Stimulated activated CD4-positive, alpha-beta T cell treated with anti-CD3 and anti-CD28 coated beads, Interleukin-15, amount 100 ng/mL, for 1 hour (primary cell): ENCODE measurements at places on chromosomes 16 and 17.

DNA sequence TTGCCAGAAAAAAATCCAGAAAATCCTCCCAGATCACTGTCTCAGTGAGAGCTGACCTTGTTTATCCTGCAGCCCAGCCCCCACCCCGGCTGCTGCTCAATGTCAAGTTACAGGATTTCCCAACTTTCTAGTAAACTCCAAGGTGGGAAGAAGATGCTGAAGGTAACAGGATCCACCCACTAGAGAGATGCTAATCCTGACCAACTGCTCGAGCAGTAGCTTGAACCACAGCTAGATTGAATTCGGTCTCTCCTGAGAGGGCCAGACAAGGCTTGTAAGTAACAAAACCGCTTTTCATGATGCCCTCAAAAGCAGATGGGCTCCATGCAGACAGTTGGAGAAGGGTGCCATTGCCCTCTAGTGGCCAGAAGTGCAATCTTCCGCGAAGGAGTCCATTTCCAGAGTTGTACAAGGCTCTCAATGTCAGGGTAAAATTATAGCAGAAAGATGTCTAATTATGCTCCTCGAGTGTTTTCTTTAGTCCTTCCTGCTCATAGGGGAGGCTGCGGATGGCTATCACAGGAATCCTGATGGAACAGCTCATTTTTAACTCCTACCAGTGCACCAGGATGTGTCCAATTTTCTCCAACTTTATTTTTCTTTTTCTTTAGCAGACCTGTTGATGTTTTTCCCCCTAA is 3.9 kb downstream of the CDH11 start:
- no peak for DNase-seq

DNA sequence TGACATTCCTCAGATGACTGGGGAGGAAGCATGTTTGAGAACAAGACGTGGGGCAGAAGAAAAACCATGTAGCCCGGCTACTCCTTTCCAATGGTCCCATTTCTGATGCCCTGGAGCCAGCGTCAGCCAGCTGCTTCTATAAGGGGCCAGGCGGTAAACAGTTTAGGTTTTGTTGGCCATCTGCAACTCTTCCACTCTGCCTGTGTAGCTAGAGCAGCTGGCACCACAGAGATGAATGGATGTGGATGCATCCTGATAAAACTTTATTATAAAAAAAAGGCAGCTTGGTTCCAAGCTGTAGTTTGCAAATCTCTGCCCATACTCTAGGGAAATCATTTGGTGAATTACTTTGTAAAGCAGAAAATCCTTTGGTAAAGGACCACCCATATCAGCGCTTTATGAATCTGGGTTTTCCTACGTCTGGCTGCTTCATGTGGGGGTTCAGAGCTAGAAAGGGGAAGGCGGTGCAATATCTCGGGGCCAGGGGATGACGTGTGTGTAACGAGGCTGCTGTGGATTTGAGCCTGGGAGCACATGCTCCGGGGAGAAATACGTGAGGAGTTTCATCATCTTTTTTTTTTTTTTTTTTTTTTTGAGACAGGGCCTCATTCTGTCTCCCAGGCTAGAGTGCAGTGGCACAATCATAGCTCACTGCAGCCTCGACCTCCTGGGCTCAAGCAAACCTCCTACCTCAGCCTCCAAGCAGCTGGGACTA is 3.4 kb upstream of the SRL start:
- no peak for DNase-seq

GRCh38 chr16:89115216-89115861 is 21.7 kb downstream of the ACSF3 start:
- peak; percentile 67 for DNase-seq

DNA sequence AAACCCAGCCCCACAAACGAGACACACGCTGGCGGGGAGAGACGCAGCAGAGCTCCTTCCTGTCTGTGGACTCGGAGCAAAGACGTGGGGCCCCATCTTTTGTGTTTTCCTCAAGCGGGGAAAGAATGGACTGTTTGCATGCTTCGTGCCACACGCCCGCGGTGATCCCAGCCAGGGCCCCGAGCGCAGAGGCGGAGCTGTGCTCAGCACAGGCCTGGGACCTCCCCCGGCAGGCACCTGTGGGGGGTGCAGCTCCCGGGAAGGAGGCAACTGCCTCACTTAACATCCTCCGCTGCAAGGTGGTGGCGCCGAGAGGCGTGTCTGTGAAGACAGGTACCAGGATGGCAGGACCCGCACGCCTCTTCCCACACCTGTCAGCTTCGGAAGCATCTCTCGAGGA is 19.1 kb downstream of the TRARG1 start:
- DNase-seq = peak; percentile 46

DNA sequence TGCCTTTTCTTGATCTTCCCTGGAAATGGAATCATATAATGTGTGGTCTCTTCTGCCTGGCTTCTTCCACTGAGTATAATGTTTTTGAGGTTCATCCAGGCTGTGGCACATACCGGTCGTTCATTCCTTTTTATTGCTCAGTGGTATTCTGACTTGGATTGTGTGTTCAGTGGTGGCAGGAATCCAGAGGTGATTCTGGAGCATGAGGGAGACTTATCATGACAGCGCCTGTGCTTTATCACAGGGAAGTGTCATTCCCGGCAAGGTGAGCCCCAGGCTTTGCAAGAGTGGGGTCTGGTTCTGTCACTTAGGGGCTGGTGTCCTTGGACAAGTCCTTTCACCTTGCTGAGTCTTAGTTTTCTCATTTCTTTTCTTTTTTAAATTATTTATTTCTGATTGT is 53.0 kb downstream of the IRX3 start:
- DNase-seq = no peak

- DNase-seq = no peak
These were observed 104.9 kb upstream of the TBX2 start for GRCh38 chr17:61294777-61295176.

GRCh38 chr16:72884037-72884436 is 163.9 kb downstream of the ZFHX3 start:
- DNase-seq = no peak

DNA sequence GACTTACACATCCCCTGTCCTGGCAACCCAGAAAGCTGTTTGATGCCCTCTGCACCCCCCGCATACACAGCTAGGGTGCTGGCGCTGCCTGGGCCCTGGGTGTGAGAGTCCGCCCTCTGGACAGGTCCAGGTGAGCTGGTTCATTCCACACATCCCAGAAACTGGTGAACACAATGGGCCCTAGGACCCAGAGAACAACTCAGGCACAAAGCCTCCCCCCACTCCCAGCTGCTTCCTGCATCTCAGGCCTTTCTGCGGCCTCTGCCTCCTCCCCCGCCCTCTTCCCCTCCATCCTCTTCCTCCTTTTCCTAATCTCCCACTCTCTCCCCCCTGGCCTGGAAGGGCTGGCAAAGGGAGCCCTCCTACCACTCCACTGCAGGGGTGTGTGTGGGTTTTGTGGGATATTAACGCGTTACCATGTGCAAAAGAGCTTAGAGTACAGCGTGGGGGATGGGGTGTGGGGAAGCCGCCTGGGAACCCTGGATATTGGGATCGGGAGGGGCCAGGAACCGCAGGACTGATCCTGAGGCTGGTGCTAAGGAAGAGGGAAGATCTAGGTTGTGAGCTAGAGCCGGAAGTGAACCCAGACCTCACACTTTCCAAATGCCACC is 1.6 kb upstream of the PPP1R9B start:
- DNase-seq = no peak

- no peak for DNase-seq
These were observed 11.2 kb downstream of the METTL16 start for GRCh38 chr17:2500446-2500845.

- DNase-seq = no peak
These were observed 6.1 kb downstream of the GDE1 start for GRCh38 chr16:19515757-19516156.

DNA sequence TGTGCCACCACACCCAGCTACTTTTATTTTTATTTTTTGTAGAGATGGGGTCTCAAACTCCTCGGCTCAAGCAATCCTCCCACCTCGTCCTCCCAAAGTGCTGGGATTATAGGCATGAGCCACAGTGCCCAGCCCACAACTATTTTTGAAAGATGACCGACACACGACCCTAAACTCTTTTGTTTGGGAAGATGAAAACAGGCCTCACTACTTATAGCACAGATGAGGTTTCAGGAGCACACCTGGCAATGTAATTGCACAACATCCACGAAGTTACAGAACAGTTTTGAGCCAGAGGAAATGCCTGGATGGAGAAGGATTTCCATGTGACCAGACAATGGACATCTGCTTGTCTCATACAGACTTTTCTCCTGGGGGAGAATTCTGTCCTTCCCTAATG is 43.4 kb upstream of the PRSS54 start:
- no peak for DNase-seq

GRCh38 chr17:80956321-80957190 is 35.1 kb upstream of the CHMP6 start:
- no peak for DNase-seq

DNA sequence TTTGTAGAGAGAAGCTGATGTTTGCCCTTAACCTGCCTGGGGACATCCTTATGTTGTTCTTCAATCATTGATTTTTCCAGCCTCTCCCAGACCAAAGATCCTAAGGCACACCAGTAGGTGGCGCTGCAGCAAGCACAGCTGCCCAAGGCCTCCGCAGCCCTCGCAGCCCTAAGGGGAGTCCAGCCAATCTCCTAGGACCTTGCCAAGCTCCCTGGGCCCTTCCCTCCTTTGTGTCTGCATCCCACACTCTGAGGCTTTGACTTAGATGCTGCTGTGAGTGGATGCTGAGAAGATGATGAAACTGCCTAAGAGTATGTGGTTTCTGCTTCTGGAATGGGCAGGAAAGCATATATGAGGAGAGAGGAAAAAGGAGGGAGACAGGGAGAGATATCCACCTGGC is 47.1 kb downstream of the SPACA3 start:
- no peak for DNase-seq

DNA sequence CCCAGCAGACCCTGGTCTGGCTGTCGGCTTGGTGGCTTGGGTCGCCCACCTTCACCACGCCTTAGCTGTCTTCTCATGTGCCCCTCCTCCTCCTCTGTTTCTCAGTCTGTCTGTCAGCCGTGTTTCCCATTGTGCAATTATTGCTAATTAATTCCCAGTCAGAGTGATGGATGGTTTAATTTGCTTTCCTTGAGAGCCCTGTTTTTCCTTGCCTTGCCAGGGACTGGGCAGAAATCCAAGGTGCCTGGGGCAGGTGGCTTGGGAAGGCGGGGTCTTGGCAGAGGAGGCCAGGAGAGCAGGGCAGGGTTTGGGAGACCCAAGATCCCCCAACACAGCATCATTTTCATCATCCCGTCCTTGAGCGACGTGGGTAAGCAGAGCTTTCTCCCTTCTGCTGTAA is 21.3 kb downstream of the NECAB2 start:
- no peak for DNase-seq

DNA sequence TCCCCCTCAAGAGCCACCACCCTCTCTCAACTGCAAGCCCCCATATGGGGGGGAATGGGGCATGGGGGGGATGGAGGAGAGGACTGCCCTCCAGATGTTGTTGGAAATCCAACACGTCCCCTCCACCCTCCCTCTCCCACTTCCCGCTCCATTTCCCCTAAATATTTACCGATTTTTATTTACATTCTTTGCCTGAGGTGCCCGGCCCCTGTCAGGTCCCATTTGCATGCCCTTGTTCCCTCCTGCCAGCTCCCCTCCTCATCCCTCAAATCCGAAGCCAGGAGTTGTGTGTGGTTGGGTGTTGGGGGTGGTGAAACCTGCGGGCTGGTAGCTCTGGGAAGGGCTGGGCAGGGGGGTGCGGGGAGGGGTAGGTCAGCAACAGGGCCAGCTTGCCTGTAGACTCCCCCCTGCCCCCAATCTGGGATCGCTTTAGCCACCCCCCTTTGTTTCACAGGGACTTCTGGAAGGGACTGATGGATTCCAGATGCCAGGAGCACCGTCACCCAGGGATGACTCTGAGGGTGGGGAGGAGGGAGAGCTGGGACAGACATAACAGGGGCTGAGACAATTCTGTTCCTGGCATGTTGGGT is 39.7 kb upstream of the NGFR start:
- no peak for DNase-seq

GRCh38 chr17:72169823-72170222 is 49.0 kb downstream of the SOX9 start:
- DNase-seq = no peak

GRCh38 chr17:81422776-81423697 is 27.8 kb downstream of the BAHCC1 start:
- no peak for DNase-seq

DNA sequence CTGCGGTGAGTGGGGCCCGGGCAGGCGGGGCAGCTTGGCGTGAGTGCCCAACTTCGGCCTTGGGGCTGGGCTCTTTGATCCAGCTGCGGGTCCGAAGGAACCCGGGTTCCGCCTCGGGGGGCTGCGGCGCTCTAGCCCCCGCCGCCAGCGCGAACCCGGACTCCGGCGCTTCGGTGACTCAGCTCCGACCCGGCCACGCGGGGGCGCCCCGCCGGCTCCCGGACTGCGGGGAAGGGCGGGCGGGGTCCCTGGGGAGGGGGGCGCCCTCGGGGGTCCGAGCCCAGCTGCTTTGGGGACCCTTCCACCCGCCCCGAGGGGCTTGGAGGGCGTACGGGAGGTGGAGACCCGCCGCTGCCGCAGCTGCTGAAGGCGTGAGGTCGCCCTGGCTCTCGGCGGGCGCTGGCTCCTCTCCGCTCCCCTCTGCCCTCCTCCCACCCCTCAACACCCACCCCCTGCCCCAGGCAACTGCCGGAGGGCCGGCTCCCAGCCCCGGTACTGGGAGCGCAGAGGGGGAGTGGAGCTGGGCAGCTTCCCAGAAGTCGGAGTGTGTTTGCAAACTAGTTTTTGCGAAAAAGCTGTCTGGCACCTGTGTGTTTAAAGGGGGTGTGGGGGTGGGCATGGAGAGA is 516 bp downstream of the CPNE2 start:
- peak; percentile 42 for DNase-seq

GRCh38 chr17:61809816-61810392 is 53.4 kb downstream of the BRIP1 start:
- DNase-seq = no peak

DNA sequence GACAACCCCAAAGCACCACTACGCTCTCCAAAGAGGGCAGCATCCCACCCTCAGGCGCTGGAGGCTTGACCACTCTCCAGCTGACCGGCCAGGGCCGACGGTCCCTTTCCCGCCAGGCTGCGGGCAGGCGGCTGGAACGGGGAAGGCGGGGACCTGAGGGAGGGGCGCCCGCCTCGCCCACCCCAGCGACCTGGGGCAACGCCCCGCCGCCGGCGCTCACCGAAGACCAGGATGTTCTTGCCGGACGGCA is 431 bp downstream of the DYNC1LI2 start:
- DNase-seq = no peak

- no peak for DNase-seq
These were observed 10.8 kb downstream of the RGS9 start for GRCh38 chr17:65147955-65148354.

- peak; percentile 20 for DNase-seq
These were observed 133.3 kb upstream of the CIBAR2 start for GRCh38 chr16:85245307-85246172.
